HepG2 (cell line): ENCODE measurements at places on chromosomes 6 and 20. TPM values are rescaled to one million over a fixed set of nuclear protein-coding genes. Genes with fewer than 3 reads are reported as not detected.

The SNX21 gene
- 9.3 and 12.8 TPM in 2 replicates for total RNA-seq

The PLA2G7 gene
- total RNA-seq: not detected in 2 replicates

The WFDC10B gene
- total RNA-seq: not detected in 2 replicates

The NAA20 gene
- 82.8 and 114 TPM in 2 replicates for total RNA-seq

The ULBP2 gene
- total RNA-seq: not detected in 2 replicates

The ANKEF1 gene
- total RNA-seq: 8.6 and 11.8 TPM in 2 replicates

The SLC17A2 gene
- total RNA-seq: 7.0 and 11.2 TPM in 2 replicates

The OOEP gene
- total RNA-seq: not detected in 2 replicates

The SLC12A5 gene
- total RNA-seq: 5.3 and 5.4 TPM in 2 replicates

The PROKR2 gene
- not detected in 2 replicates for total RNA-seq

The DEFB132 gene
- not detected in 2 replicates for total RNA-seq

The C20orf144 gene
- 0.09 and 0.14 TPM in 2 replicates for total RNA-seq

The ANKRD6 gene
- 0.13 and 0.18 TPM in 2 replicates for total RNA-seq

The CPXM1 gene
- total RNA-seq: not detected in 2 replicates

The PABPC1L gene
- total RNA-seq: 6.4 and 30.8 TPM in 2 replicates

The DDX43 gene
- not detected in 2 replicates for total RNA-seq

The RAB32 gene
- 93.9 and 101 TPM in 2 replicates for total RNA-seq

The NKAIN4 gene
- not detected in 2 replicates for total RNA-seq

The NOP56 gene
- total RNA-seq: 646 and 1,116 TPM in 2 replicates

The HLA-DQB2 gene
- total RNA-seq: not detected in 2 replicates

The SLC22A3 gene
- 20.1 and 31.5 TPM in 2 replicates for total RNA-seq

The IDH3B gene
- 215 and 246 TPM in 2 replicates for total RNA-seq

The C4B gene
- 67.2 and 167 TPM in 2 replicates for total RNA-seq

The STMND1 gene
- not detected in 2 replicates for total RNA-seq

The HECA gene
- total RNA-seq: 0.15 and 0.18 TPM in 2 replicates

The CENPB gene
- total RNA-seq: 42.9 and 54.5 TPM in 2 replicates

The ZC3H12D gene
- total RNA-seq: 2.1 and 2.7 TPM in 2 replicates

The SAPCD1 gene
- total RNA-seq: 0.56 and 2.5 TPM in 2 replicates

The SNAP25 gene
- total RNA-seq: not detected in 2 replicates

The MAFB gene
- total RNA-seq: 0.11 and 0.18 TPM in 2 replicates

The FNDC11 gene
- not detected in 2 replicates for total RNA-seq

The JAG1 gene
- 18.1 and 56.3 TPM in 2 replicates for total RNA-seq

The TNFRSF21 gene
- total RNA-seq: 35.4 and 46.3 TPM in 2 replicates

The SCUBE3 gene
- not detected in 2 replicates for total RNA-seq

The DEF6 gene
- 9.6 and 10.0 TPM in 2 replicates for total RNA-seq

The UBE2J1 gene
- 19.3 and 29.5 TPM in 2 replicates for total RNA-seq

The IGF2R gene
- 44.8 and 70.0 TPM in 2 replicates for total RNA-seq

The SLC17A9 gene
- 33.6 and 110 TPM in 2 replicates for total RNA-seq

The SMLR1 gene
- total RNA-seq: 97.8 and 104 TPM in 2 replicates

The MATN4 gene
- total RNA-seq: not detected in 2 replicates

The CST5 gene
- total RNA-seq: not detected in 2 replicates

The CDKAL1 gene
- total RNA-seq: 27.7 and 33.6 TPM in 2 replicates

The GSTA3 gene
- not detected in 2 replicates for total RNA-seq

The RNF8 gene
- total RNA-seq: 47.6 and 65.7 TPM in 2 replicates

The THBS2 gene
- total RNA-seq: 0.08 and 0.15 TPM in 2 replicates

The PRDM13 gene
- not detected in 2 replicates for total RNA-seq

The VNN1 gene
- 0.41 and 0.62 TPM in 2 replicates for total RNA-seq

The BHLHE23 gene
- not detected in 2 replicates for total RNA-seq

The SLC44A4 gene
- total RNA-seq: 5.6 and 5.9 TPM in 2 replicates

The MYMX gene
- not detected in 2 replicates for total RNA-seq
